WERI-Rb-1 (cell line): ENCODE measurements at places on chromosomes 16 and 17.
A peak's percentile ranks its signal among the peaks of the same experiment; 100 is the strongest.

DNA sequence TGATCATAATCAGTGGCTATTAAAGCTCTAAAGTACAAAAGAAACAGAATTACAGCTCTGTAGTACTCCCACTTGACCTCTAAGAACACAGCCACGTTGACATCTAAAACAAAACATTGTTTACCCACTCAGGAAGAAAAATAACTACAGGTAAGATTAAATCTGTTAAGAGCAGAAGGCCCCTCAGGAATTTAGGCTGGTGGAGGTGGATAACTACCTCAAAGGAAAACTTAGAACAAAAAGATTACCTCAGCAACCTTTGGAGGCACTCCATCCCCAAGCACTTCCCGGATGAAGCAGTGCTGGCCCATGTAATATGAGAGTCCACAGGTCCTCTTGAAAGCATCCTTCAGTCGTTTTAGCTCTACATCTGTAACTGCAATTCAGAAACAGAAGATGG, 46.7 kb downstream of the USP32 start:
- DNase-seq, result no peak

GRCh38 chr16:58393138-58393504, 850 bp downstream of the GINS3 start:
- DNase-seq, result peak; percentile 75

- no peak for DNase-seq
Observed at GRCh38 chr17:50462446-50462845, 6.2 kb downstream of the CHAD start.

DNA sequence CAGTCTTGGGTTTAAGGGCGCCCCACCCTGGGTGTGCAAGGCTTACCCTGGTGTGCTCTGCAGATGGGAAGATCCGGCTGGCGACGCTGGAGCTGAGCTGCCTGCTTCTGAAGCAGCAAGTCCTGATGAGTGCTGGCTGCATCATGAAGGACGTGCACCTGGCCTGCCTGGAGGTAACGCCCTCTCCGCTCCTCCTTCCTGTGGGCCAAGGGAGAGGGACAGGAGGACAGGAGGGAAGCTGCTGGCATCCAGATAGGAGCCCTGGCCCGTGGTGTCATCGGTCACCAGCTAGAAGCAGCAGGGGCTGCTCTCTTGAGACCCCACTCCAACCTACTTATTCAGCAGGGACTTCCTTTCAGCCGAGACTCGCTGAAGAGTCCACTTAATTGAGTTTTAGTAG, 97.8 kb downstream of the CLEC16A start:
- DNase-seq, result no peak

DNA sequence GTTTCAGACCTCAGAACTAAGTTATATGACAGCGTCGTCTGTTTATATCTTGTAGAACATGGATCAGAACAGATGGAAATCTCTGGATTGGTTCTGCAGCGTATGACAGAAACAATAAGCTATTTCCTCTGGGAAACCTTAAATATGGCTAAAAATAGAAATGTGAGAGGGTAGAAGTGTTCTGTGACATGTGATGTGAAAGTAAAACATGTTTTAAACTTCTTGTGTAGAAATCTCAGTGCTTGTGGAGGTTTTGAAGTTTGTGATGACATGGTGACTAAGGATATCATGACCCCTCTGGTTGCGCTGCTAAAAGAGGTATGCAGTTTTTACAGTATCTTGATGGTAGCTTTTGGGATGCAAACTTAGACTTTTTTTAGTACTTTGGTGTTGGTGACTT, 2.8 kb downstream of the HEATR3 start:
- no peak for DNase-seq

DNA sequence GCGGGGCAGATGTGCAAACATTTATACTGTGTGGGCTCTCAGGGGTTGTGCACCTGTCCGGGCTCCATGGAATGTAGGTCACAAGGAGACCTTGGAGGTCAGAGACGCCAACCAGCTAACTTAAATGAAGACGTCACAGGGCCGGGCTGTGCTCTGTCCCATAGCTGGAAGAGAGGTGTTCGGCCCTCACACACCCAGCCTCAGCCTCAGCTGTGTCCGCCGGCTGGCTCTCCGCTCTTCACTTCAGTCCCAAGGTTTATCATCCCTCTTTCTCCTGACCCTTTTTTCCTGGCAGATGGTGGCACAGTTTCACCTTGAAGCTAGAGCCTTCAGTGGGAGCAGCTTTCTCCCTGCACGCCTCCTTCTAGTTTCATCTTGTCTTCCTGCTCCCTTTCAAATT, 6.0 kb upstream of the RBFOX3 start:
- DNase-seq, result peak; percentile 20

- DNase-seq, result no peak
Observed at GRCh38 chr16:11501632-11502031, 85.1 kb downstream of the LITAF start.

DNA sequence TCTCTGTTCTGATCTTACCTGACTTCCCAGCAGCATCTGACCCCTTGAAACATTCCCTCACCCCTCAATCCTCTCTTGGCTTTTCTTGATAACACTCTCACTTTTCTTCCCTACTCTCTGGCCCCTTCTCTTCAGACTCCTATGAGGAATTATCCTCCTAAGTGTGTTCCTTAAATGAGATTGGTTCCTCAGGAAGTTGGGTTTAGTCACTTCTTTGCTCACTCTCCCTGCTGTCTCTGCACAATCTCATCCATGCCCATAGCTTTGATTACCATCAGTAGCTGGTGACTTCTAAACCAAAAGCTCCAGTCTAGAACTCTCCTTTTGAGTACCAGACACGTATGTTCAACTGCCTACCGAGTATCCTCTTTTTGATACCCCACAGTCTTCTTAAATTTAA, 13.0 kb downstream of the MED24 start:
- DNase-seq, result no peak

GRCh38 chr16:67202426-67202825, 3.5 kb downstream of the ELMO3 start:
- no peak for DNase-seq

- no peak for DNase-seq
Observed at GRCh38 chr16:27645396-27645795, 95.5 kb downstream of the KATNIP start.

DNA sequence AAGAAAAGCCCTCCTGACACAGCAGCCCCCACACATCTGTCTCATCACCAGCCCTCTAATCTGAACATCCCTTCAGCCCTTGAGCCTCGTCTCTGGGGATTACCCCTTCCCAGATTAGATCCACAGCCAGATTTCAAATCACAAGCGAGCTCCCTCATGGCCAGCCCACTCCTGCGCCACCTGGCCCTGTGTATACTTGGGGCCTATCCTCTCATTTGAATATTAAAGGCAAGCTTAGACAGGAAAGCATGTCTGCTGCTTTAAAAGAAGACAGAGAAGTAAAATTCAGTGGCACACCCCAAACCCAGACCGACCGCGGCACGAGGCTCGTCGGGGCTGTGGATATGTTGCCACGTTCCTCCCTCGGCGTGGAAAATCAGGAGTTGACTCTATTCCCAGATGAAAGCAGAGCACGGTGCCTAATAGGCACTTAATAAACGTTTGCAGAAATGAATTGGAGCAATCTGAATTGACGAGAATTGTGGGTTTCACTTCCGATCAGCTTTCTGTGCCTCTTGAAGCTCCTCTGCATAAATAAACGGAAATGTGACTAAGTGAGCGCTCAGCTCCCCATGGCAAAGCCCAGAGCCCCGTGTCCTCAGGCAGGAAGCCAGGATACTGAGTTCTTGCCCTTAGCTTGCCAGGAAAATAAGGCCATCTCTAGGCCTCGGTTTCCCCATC, 108.0 kb downstream of the CCDC182 start:
- DNase-seq, result peak; percentile 95

DNA sequence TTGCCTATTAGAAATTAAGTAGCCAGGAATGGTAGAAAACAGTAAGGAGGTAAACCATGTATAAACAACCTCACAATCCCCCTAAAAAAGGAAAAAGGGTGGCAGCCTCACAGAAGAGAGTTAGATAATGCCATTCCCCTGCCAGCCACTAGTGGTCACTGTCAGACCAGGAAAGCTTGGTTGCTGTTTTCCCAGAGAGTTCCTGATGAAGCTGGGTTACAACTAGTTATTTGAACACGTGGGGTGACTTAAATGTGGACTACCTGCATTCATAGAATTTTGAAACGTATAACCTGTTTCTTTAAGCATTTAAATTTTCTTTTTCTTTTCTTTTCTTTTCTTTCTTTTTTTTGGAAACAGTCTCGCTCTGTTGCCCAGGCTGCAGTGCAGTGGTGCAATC, 5.8 kb downstream of the GPRC5C start:
- peak; percentile 57 for DNase-seq

DNA sequence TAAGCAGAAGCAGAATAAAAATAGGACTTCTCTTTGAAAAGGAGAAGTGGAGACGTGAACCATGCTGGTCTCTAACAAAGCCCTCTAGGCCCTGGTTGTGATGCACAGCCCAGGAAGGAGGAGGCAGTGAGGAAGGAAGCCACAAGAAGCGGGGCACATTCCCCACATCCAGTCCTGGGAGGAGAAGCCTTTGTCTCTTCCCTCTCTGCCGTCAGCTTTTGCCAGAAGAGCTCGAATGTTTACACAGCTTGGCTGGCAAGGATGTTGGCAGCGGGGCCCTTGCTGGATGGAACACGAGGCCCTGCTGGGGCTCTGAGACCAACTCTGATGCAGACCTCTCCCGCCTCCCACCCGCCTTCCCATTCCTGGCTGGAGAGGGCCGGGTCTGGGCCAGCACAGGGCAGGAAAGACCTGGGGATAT, 91.3 kb downstream of the MAF start:
- DNase-seq, result no peak

- peak; percentile 16 for DNase-seq
Observed at GRCh38 chr17:47695429-47696376, 1.7 kb downstream of the TBKBP1 start.

DNA sequence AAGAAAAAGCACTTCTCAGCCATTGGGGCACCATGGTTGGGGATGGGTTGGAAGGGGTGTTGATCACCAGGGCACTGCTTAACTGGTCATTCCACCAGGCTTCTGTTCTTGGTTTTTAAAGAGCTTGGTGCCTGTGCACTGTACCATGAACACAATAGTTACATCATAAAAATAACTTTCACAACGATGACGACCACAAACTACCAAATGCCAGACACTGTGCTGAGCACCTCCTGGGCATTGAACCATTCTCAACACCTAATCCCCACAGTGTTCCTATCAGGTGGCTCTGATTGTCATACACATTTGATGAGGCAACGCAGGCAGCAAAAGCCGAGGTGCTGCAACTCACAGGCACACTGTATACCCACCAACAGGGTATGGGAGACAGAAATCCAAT, 208.0 kb downstream of the FOXL1 start:
- DNase-seq, result no peak

DNA sequence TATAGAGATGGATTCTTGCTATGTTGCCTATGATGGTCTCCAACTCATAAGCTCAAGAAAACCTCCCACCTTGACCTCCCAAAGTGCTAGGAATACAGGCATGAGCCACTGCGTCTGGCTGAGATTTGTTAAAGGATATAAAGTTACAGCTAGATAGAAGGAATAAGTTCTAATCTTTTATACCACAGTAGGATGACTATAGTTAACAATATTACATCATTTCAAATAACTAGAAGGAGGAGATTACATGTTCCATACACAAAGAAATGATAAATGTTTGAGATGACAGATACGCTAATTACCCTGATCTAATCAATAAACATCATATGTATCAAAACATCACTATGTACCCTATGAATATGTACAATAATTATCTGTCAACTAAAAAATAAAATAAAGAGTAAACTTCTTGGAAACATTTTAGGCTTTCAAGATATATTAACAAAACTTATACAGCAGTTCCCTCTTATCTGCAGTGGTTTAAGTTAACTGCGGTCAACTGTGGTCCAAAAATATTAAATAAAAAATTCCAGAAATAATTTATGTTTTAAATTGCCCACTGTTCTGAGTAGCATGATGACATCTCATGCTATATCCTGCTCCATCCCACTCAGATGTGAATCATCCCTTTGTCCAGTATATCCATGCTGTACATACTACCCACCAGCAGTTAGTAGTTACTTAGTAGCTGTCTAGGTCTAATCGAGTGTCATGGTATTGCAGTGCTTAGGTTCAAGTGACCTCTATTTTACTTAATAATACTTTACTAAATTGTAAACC, 129.2 kb upstream of the NACA2 start:
- no peak for DNase-seq

- DNase-seq, result no peak
Observed at GRCh38 chr16:52549011-52549692, 2.2 kb upstream of the TOX3 start.

- DNase-seq, result no peak
Observed at GRCh38 chr17:40452921-40453378, 9.7 kb downstream of the IGFBP4 start.

DNA sequence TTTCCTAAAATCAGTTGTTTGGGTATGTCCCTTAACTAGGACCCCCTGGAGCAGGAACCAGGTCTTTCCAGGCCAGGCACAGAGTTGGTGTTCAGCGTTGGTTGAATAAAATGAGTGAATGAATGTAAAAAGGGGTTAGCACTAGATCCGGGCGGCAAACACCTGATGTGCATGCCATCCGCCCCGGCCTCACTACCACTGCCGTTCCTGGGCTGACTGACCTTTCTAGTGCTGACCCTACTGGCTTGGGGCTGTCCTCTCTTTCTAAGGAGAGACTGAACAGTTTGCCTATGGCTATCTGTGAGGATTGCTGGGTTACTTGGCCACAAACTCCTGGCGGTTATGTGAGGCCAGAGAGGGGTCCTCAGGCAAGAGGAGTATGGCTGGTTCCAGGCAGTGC, 10.1 kb upstream of the PHF12 start:
- DNase-seq, result no peak

GRCh38 chr16:11520442-11520841, 66.3 kb downstream of the LITAF start:
- no peak for DNase-seq

DNA sequence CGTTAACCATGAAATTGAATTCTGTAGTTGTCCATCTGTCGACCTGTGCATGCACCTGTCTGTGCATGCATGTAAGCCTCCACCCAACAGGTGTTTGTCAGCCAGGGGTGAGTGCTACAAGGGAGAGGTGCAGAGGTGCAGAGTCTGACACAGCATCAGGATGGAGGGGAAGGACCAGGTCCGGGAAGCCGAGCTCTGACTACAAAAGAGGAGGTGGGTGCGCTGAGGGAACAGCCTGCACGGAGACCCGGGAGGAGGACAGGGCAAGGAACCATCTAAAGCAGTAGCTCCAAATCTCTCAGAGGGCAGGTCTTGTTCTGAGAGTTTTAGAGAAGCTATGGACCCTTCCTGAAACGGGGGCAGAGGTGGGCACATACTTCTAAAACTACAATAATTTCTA, 54.1 kb downstream of the B9D1 start:
- no peak for DNase-seq

DNA sequence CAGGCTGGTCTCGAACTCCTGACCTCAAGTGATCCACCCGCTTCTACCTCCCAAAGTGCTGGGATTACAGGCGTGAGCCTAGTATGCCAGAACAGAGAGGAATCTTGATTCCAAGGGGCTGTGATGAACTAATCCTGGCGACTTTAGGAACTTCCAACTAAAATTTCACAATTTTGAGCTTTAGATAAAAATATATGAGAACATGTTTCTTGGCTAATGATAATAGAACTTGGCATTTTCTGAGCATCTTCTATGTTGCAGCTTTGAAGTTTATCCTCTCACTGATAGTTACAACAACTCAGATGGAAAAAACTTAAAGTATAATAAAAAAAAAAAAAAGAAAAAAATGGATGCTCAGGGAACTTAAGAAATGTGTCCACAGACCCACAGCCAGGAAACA, 69.8 kb upstream of the WSCD1 start:
- no peak for DNase-seq
